ENCODE measurements at places on chromosomes 5 and 9.

- no peak for DNase-seq
These were observed 21.3 kb downstream of the TBC1D9B start for GRCh38 chr5:179886190-179886911.

GRCh38 chr9:69584759-69585158 is 87.4 kb downstream of the APBA1 start:
- DNase-seq = no peak

- no peak for DNase-seq
These were observed 2.1 kb downstream of the SEPTIN8 start for GRCh38 chr5:132774896-132775295.

- DNase-seq = no peak
These were observed 27.8 kb downstream of the GSN start for GRCh38 chr9:121295662-121296191.

- peak; percentile 23 for DNase-seq
These were observed 47.7 kb upstream of the GLRX start for GRCh38 chr5:95870105-95870672.

DNA sequence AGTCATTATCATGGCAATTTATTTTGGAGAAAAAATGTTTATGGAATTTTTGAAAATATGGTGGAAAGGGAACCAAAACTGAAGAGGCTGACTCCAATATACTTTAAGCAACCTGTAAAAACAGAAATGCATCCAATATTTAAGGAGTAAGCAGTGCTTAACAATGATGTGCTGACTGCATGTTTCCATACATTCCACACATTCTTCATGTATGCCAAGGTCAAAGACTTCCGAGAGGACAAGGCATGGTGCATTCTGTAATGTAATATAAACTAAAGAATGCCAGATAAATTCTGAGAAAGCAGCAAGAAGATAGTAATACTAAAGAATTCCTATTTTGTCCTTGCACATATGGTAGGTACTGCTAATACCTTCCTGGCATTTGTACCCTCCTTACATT is 2015.9 kb upstream of the CDH9 start:
- DNase-seq = no peak

DNA sequence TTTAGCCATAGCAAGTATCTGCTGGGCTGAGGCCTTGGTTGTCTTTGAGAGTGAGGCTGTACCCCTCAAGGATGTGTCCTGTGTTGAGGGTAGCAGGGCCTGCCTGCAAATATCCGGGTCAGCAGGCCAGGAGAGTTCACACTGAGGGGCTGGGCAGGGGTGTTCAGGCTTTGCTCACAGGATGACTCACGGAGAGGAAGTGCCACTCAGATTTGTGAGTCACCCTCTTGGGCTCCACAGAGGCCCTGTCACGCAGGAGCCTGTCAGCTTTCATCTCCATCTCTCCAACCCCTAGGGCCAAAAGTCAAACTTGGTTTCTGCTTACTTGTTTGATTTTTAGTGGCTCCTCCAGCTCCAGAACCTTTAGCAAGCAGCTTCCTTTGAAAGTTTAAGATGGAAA is 211.5 kb downstream of the SEC61B start:
- DNase-seq = peak; percentile 18

DNA sequence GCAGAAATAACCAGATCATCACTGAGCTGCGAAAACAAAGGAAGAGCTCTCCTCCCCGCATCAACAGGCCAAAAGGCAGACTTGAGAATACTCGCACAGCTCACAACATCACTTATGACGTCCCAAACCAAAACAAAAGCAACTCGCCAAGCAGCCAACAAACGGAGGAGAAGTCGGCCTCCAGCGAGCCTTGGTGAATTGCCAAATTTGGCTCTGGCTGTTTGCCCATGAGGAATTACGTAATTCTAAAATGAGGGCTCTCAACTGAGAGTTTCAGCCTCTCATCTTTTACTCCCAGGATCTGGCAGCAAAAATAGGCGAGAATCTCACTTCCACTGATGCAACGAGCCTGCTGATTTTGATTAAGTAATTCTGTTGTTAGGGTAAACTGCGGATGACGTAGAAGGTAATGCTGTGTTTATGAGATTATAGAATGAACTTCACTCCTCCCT is 51.7 kb upstream of the SEMA6A start:
- DNase-seq = no peak

- no peak for DNase-seq
These were observed 98.5 kb downstream of the NR3C1 start for GRCh38 chr5:143304836-143305475.

- DNase-seq = no peak
These were observed 148.7 kb upstream of the SLC1A3 start for GRCh38 chr5:36457511-36458270.

GRCh38 chr5:157266286-157267007 is 524 bp downstream of the CYFIP2 start:
- DNase-seq = no peak

GRCh38 chr9:127923771-127924170 is 6.8 kb downstream of the PIP5KL1 start:
- no peak for DNase-seq

GRCh38 chr5:111439473-111440075 is 72.8 kb downstream of the STARD4 start:
- DNase-seq = no peak

DNA sequence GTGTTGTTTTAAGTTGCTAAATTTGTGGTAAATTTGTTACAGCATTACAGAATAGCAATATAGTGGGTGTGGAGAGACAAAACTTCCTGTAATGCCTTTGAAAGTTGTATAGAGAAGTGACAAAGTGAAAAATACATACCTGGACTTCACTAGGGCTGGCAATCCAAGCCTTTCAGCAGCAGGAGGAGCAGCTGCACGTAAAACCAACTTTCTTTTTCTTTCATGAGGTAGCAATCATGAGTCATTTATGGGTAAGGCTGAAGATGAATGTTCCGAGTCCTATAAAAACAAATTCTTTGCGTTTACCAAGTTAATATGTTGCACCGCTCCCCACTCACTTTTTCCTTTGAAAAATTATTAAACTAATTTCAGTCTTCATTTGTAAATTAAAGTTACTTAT is 1138.2 kb downstream of the TAF11L14 start:
- DNase-seq = no peak

GRCh38 chr9:92164490-92164889 is 49.3 kb upstream of the SPTLC1 start:
- DNase-seq = no peak

DNA sequence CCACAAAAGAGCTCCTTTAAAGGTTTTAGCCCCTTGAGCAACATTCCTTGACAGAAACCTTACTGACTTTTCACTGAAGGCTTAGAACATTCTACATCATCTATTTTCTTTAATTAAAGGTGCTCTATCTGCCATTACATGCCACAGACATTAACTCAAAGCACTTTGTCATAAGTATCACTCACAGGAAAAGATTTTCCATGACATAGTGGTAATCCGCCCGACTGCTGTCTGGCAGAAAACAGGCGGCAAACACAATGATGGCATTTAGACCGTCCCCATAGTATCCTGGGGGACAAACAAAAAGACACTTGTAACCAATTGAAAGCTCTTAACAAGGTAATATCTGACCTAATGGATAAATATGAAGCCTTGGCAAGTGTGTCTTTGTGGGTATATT is 126.2 kb upstream of the PCA3 start:
- no peak for DNase-seq

GRCh38 chr5:173572431-173573125 is 43.9 kb downstream of the BOD1 start:
- DNase-seq = no peak

GRCh38 chr5:8826508-8826907 is 719.4 kb downstream of the SEMA5A start:
- DNase-seq = no peak

GRCh38 chr5:67202828-67203227 is 6.2 kb upstream of the CD180 start:
- no peak for DNase-seq

DNA sequence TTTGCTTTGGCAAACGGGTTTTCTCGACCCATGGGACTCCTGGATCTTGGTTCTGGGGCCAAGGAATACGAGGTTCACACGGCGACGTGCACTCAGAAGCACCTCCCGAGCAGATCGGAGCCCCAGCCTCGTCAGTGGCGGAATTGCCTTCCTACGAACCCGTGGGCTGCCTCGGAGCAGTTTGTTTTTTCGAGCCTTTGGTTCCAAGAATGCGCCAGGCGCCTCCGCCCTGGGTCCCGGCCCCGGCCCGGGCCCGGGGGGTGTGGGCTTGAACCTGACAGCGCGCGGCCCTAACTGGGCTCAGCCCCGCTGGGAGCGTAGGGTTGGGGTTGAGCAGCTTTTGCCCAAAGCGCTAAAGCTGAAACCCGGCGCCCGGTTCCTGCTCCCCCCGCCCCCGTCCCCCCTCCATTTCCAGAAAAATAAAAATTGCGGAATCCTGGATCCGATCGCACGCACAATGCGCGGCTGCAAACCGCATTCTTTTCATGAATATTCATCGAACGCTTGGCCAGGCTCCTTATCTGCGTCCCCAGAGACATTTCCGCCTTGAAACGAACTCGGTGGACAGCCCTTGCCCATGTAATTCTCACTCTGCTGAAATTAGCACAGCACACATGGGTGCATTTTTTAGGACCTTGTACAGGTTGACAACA is 1.0 kb downstream of the BASP1 start:
- DNase-seq = no peak

GRCh38 chr9:137276473-137277328 is 825 bp upstream of the TOR4A start:
- no peak for DNase-seq

DNA sequence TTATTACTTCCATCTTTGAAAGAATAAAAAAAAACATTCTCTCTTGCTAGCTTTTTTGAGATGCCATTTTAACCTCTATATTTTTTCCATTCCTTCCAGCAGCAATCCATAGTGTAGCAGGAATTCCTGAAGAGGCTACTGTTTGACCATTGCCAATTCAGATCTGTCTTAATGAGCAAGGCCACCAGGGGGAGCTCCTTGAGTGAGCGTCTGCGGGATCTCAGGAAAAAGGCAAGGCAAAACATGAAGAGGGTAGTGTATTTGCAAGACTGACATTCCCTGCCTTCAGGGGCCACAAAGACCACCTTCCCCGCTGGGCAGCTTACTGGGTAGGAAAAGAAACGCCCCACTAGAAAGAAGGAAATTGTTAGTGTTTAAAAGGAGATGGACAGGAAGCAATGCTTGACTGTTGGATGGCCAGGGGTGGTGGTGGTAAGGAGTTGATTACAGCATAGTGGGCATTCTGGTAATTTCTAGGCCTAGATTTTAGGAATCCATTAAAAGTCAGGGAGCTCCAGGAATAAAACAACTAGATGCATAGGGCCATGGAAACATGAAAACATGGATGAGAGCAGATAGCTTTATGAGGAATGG is 206.6 kb upstream of the HAPLN1 start:
- peak; percentile 4 for DNase-seq

DNA sequence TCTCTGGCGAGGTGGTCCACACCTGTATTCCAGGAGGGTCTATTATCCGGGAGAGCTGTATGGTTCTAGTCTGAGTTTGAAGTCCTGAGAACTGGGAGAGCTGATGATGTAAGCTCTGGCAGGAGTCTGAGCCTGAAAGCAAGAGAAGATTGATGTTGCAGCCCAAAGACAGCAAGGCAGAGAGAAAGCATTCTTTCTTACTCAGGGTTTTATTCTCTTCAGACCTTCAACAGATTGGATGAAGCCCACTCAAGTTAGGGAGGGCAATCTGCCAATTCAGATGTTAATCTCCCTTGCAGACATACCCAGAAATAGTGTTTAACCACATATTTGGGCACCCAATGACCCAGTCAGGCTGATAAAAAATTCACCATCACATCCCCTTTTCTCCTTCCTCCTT is 159.1 kb downstream of the CCDC171 start:
- DNase-seq = no peak

GRCh38 chr9:29796291-29796952 is 2223.1 kb upstream of the C9orf72 start:
- DNase-seq = no peak

- no peak for DNase-seq
These were observed 113.8 kb downstream of the RAPGEF6 start for GRCh38 chr5:131521252-131521651.

- DNase-seq = peak; percentile 74
These were observed 4.4 kb upstream of the ST6GALNAC6 start for GRCh38 chr9:127903557-127904475.

DNA sequence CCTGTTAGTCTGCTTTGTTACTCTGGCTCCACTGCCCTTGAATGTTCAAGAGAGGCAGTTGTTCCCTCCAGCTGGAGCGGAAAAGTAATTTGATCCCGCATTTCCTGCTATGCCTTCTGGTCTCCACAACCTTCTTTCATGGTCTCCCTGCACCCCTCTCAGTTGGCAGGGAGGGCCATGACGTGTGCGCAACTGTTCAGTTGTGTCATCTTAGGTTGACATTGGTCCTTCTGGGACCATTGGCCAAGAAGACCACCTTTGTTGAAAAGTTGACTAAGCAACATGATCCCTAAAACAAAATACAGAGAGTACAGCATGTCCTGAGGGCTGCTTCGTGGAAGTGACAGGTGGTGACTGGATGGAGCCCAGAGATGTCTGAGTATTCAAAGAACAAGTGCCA is 192.5 kb upstream of the TUT7 start:
- no peak for DNase-seq

- DNase-seq = no peak
These were observed 25.8 kb upstream of the GPX8 start for GRCh38 chr5:55134053-55134722.

DNA sequence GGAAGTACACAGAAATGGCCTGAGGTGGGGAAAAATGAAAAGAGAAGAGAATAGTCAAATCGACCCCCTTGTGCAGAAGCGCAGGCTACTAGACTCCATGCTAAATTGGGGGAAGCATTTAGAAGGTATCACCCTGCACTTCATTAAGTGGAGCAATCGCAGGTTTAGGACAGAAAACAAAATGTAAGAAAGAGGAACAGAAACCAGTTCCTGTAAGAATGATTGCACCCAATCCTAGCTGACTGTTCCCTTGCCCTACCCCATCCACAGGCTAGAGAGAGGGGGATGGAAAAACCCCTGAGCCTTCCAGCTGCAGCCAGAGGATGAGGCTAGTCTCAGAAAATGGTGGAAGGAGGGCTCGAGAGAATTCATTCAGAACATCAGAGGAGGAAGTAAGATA is 23.9 kb upstream of the PPP1R2B start:
- DNase-seq = no peak

DNA sequence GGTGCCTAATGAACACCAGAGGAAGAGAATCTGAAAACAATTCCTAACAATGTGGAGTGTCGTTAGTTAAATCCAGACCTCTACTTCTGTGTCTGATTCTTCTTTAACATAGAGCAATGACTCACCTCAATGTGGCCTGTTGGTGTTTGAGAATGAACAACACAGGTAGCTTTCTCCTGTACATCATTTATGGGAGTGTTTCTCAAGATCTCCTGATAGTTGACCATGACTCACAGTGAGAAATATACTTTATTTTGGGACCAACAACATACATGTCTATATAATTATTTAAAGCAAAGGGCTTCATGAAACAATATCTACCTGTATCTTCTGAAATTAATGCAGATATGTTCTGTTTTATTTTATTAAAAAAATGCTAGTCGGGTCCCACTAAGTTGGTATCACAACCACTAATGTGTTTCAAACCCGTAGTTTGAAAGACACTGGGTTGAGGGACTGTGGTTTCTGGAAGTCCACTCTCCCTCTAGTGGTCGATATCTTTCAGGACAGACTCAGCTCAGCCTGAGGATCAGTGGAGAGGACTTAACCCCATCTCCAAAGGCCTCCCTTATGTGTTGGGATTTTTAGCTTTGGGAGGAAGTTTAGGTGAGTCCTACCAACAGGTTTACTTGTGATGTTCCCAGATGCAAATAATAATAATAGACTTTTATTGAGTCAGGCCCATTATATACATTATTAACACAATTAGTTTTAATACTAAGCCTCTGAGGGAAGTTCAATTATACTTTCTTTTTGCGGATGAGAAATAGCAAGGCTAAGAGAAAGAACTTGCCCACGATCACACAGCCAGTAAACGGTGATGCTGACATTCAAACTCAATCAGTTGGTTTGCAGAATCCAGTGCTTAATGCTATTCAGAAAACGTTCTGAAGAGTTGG is 70.0 kb upstream of the KLF9 start:
- DNase-seq = no peak
